ENCODE measurements at places on chromosomes 16 and 17.
A peak's percentile ranks its signal among the peaks of the same experiment; 100 is the strongest.

DNA sequence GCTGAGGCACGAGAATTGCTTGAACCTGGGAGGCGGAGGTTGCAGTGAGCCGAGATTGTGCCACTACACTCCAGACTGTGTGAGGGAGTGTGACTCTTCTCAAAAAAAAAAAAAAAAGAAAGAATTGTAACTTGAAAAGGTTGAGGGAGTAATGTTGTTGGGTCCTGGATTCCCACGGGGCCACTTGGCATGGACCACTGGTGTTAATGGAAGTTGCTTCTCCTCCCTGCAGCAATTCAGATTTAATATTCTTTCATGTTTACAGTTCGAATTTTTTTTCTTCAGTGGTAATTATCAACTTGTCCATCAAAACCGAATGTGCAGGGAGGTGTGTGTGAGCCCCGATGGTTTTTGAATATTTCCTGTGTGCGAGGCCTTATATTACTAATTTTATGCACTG is 7.2 kb downstream of the EPN2 start:
- DNase-seq, result no peak

DNA sequence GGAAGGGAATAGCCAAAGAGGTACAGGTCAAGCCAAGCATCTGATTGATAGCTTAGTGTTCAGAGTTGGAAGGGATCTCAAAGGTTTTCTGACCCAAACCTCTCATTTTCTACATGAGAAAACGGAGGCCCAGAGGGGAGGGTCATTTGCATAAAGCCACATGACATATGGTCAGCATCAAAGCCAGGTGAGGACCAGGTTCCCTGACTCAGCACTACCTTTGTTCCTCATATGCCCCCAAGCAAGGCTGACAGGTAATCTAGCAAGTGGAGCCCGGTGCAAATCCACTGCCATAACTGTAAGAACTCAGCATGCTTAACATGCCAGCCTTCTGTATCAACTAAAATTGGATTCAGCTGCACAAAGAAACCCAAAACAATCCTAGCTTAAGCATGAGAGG is 28.2 kb upstream of the CCL1 start:
- no peak for DNase-seq

DNA sequence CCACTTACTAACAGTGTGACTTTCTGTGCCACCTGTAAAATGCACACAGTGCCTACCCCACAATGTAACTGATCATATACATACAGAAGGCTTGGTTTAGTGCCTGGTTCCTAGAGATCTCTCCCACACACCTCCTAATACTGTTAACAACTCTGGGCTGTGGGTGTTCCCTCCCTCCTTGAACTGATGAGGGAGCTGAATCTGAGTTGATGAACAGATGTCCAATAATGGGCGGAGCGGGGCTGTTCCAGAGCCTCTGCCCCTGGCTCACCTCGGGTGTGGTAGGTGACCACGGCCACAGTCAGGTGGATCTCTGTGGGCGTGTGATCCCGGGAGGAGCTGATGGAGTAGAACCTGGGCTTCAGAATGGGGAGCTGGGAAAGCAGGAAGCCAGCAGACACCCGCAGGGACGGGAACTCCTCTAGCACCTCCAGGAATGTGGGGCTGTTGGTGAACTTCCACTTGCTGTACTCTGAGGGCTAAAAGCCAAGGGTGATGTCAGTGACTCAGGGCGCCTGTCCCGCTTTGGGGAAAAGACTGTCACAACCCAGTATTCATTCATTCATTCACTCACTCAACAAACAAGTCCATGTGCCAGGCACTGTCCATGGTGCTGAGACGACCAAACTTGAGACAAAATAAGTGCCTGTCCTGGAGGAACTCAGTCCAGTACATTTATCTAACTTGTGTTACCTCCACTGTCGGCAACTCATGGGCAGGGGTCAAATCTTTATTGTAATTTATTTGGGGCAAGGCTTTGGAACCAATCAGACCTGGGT is 37.6 kb downstream of the NOS2 start:
- peak; percentile 20 for DNase-seq

- DNase-seq, result no peak
These were observed 230.1 kb downstream of the CBLN1 start for GRCh38 chr16:49051576-49051975.

DNA sequence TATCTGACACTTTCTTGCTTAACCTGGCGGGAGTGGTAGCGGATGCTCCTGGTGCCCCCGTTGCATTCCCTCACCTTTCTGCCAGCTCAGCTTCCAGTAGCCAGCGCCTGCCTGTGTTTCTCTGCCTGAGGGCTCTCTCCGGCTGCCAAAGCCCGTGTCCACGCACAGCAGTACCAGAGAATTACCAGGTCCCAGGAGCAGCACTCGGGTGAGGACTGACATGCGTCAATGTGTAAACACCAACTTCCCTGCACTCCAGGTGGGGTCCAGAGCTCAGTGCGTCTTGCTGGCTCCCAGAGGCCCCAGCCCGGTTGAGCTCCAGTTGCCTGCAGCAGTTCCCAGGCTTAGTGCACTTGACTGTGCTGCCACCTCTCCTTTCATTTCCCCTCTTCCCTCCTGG is 54.8 kb downstream of the CDH13 start:
- no peak for DNase-seq

DNA sequence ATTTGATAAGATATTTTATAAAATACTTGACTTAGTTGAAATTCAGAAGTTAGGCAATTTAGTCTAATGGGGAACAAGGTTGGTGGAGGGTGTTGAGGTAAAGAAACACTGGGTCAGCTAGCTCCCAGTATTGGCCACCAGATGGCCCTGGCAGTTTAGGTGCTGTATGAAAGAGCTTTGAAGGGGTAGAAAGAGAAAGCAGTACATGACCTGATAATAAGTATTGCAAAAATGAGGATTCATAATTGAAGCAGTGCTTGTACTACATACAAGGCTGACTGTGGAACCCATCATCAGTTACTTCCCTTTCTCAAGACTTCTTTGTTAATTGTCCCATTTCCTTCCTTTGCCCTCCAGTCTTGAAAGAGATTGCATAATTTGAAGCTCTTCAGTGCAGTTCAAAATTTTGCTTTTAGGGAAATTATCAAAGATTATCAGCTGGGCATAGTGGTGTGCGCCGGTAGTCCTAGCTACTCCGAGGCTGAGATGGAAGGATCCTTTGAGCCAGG is 29.4 kb downstream of the TANC2 start:
- DNase-seq, result no peak

- no peak for DNase-seq
These were observed 180.9 kb downstream of the ZNF18 start for GRCh38 chr17:11816409-11816808.

DNA sequence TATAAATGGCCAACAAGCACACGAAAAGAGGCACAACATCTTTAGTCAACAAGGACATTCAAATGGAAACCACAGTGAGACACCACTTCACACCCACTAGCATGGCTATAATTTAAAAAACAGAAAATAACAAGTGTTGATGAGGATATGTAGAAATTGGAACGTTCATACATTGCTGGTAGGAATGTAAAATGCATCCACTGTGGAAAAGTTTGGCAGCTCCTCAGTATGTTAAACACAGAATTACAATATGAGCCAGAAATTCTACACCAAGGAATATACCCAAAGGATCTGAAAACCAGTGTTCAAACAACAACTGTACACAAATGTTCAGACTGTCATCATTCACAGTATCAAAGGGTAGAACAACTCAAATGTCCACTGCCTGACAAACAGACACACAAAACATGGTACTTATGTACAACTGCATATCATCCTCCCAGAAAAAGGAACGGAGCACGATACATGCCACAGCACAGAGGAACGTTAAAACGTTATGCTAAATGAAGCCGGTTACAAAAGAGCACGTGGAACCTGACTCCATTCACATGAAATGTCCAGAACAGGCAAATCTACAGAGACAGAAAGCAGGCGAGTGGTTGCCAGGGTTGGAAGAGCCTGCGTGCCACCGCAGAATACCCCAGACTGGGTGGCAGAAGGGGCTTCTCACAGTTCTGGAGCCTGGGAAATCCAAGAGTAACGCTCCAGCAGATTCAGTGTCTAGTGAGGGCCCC is 32.8 kb upstream of the METRNL start:
- DNase-seq, result no peak

- no peak for DNase-seq
These were observed 352 bp downstream of the GGNBP2 start for GRCh38 chr17:36545077-36545464.

- DNase-seq, result peak; percentile 65
These were observed 4.5 kb upstream of the NME4 start for GRCh38 chr16:392450-393030.
